NCI-H1092 treated with DMSO at 0.1 percent for 48 hours (cell line): ENCODE measurements at places on chromosomes 5 and 9.

GRCh38 chr5:119694284-119694683 lies 64.9 kb downstream of the FAM170A start:
- DNase-seq, result no peak

- DNase-seq, result no peak
Measured at GRCh38 chr5:93071710-93072109, 509.3 kb downstream of the NR2F1-AS1 start.

- DNase-seq, result peak; percentile 86
Measured at GRCh38 chr5:139108063-139108824, 89.9 kb downstream of the SIL1 start.

- no peak for DNase-seq
Measured at GRCh38 chr5:115932991-115933390, 29.3 kb upstream of the LVRN start.

GRCh38 chr5:7668161-7668560 lies 182.8 kb downstream of the CFAP90 start:
- DNase-seq, result no peak

- DNase-seq, result no peak
Measured at GRCh38 chr9:73451003-73451402, 299.3 kb downstream of the ANXA1 start.

GRCh38 chr5:59988396-59988795 lies 94.9 kb upstream of the PDE4D start:
- no peak for DNase-seq

- no peak for DNase-seq
Measured at GRCh38 chr5:110702300-110702699, 24.2 kb downstream of the TMEM232 start.

DNA sequence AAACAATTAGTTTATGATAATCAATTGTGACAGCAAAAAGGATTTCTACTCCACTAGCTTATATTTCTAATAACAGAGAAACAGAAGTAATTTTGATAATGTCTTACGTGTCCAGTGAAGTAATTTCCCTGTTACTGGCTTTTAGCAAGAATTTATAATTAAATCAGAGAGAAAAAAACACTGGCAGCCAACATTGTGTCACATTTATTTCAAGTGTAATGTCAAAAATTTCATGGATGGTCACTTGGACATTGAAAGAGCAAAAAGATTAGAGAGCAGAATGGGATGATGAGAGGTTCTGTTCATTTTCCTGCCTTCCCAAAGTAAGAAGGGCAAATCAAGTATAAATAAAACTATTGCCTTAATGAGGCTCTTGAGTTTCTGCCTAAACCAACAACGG lies 239.3 kb upstream of the SEMA6A start:
- DNase-seq, result no peak

DNA sequence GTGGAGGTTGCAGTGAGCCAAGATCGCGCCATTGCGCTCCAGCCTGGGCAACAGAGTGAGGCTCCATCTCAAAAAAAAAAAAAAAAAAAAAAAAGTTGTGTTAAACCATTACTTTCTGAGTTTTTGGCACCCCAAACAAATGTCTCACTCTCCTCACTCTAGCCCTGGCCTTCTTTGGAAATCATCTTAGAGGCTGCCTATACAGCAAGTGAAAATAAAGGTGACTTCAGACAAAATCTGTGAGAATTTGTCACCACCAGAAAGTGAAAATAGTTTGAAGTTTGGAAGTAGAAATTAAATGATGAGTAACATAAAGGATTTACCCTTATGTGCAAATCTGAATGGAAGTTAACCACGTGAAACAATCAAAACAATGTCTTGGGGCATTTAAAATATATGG lies 7.2 kb upstream of the ZNF131 start:
- DNase-seq, result no peak

- peak; percentile 16 for DNase-seq
Measured at GRCh38 chr9:4114569-4115505, 185.0 kb downstream of the GLIS3 start.

GRCh38 chr5:310516-310915 lies 11.0 kb upstream of the AHRR start:
- no peak for DNase-seq

- no peak for DNase-seq
Measured at GRCh38 chr5:39058178-39058921, 15.8 kb downstream of the RICTOR start.

DNA sequence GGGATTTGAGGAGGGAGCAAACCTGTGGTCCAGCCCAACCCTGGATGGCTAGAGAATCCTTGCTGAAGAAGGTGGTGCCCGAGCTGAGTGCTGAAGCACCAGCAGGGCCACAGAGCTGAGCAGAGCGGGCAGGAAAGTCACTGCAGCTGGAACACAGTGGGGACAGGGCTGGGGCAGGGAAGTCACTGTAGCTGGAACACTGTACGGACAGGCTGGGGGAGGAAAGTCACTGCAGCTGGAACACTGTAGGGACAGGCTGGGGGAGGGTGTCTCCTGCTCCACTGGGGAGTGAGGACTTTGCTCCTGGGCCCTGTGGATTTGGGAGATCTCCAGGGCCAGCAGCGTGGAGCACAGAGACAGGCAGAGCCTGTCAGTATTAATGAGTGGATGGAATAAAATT lies 9.0 kb upstream of the SUSD3 start:
- DNase-seq, result no peak

DNA sequence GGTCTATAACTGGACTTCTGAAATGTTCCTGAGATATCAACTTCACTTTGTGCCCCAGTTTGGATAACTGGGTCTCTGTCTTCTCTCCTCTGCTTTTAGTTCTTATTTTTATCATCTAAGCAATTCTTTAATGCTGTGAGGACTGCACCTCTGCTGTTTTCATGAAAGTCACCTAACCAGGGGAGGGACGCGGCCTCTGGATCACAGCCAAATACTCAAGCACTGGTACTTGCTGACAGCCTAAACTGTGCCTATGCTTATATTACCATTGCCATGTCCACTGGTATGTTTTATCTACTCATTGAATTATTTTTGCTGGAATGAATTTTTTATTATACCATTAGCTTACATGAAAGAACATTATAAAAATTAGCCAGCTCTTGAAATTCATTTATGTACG lies 674.0 kb downstream of the DMRTA1 start:
- no peak for DNase-seq

GRCh38 chr9:80143899-80144298 lies 572.1 kb downstream of the TLE4 start:
- no peak for DNase-seq

GRCh38 chr5:89917112-89917511 lies 492.4 kb downstream of the CETN3 start:
- DNase-seq, result no peak

DNA sequence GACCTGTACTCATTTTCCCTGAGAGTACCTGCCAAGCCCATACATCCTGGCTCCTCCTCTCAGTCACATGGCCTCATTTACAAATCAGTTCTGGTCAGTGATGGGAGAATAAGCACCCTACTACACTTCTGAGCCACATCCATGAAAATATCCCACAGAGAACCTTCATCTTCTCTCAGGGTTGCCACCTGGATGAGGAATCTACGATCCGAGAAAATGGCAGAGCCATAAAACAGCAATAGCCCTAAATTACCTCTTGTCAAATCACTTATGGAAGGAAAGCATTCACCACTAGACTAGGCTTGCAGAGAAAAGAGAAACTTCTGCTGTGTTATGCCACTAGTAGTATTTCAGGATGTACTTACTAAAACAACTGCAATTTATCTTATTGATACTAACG lies 324.8 kb downstream of the BNC2 start:
- DNase-seq, result no peak

- DNase-seq, result no peak
Measured at GRCh38 chr5:16854351-16854750, 81.7 kb downstream of the MYO10 start.

GRCh38 chr9:114224247-114224610 lies 68.9 kb downstream of the COL27A1 start:
- peak; percentile 5 for DNase-seq

- no peak for DNase-seq
Measured at GRCh38 chr5:64874753-64875152, 106.0 kb downstream of the CWC27 start.

DNA sequence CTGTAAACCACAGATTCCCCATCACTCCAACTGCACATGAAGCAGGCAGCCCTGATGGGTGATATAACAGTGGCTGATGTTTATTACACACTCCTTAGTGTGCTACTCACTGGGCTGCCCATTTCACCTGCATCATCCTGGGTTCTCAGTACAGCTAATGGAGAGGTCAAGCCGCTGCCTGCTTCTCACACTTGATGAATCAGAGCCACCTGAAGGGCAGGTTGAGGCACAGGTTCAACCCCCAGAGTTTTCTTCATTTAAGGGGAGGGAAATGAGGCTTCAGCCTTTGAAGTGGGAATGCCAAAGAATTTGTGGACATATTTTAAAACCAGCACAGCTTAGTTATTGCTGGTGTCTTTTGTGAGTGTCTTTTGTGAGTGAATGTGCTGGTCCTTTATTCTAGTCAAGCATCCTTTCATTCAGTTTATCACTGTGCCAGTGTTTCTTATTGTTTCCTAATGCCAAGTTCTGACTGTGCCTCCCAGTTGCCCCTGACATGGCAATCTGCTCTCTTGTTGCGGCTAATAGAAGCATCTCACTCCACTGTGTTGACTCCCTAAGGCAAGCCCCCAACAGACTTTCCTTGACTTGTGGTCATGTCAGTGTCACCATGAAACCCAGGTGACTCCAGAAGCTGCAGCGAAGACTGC lies 109.2 kb downstream of the FBXL7 start:
- no peak for DNase-seq

DNA sequence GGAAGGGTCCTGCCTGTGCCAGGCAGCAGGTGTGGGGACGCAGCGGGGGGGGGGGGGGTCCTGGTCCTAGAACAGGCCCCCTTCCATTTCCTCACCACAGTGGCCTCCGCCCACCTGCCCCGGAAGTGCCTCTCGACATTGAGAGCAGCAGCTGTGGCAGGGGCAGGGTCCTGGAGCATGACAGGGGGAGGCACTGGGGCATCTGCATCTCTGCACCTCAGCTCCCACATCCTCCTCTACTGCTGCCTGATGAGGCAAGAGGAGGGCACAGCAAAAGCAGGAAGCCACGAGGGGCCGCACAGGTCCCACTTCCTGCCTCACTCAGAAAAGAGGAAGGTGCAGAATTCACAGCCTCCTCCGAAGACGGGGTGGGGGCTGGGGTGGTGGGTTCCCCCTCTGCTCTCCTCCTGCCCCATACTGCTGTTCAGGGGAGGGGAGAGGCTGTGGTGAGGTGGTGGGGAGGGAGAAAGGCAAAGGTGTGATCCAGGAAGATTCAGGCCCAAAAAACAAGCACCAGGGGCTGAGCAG lies 14.8 kb downstream of the AKNA start:
- no peak for DNase-seq

DNA sequence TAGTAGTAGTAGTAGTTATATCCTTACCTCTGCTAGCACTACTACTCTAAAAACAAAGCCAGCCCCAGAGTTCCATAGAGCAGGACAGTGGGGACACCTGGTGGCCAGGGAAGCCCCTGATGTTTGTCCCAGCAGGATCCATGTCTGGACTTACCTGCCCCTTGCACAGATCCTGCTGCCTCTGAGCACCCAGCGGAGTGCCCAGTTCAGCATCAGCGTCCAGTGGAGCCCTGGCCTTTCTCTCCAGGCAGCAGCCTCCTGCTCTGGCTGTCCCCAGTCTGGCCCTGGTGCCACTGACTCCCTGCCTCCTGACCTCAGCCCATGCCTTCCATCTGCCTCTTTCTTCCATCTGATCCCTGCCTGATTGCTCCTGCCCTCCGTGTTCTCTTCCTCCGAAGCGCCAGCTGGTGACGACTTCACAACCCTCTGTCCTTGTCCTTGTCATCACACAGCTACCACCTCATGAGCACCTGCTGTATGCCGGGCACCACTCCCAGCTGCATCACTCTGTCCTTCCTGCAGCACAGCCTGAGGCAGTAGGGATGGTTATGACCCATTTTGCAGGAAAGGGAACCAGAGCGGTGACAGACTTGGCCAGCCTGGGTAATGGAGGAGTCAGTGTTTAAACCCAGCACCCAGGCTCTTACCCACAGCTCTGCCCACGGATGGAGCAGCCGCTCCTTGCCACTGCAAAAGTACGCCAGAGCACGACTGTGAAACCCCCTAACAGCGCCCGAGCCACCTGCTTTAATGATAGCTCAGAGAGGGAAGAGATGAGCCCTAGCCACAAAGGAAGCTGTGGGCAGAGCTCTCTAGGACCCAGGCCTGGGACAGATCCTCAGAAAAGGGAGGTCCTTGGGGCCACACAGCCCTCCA lies 11.5 kb downstream of the SARDH start:
- DNase-seq, result peak; percentile 50

GRCh38 chr9:126609711-126610388 lies 3.9 kb upstream of the LMX1B start:
- DNase-seq, result no peak

- peak; percentile 75 for DNase-seq
Measured at GRCh38 chr9:114259798-114260523, 62.9 kb upstream of the ORM1 start.

DNA sequence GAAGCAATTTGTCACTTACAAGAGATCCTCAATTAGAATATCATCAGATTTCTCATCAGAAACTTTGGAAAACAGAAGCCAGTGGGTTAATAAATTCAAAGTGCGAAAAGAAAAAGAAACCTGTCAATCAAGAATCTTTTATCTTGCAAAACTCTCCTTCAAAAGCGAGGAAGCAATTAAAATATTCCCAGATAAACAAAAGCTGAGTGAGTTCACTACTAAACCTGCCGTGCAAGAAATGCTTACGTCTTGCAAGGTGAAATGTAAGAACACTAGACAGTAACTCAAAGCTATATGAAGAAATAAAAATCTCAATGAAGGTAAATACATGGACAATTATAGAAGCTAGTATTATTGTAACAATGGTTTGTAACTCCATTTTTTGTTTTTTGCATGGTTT lies 62.8 kb upstream of the IL33 start:
- DNase-seq, result no peak

GRCh38 chr9:127092041-127092608 lies 30.3 kb downstream of the ANGPTL2 start:
- DNase-seq, result no peak

GRCh38 chr5:147507480-147508126 lies 2.3 kb downstream of the DPYSL3 start:
- DNase-seq, result no peak

- no peak for DNase-seq
Measured at GRCh38 chr9:7342229-7342628, 457.3 kb downstream of the DMAC1 start.

DNA sequence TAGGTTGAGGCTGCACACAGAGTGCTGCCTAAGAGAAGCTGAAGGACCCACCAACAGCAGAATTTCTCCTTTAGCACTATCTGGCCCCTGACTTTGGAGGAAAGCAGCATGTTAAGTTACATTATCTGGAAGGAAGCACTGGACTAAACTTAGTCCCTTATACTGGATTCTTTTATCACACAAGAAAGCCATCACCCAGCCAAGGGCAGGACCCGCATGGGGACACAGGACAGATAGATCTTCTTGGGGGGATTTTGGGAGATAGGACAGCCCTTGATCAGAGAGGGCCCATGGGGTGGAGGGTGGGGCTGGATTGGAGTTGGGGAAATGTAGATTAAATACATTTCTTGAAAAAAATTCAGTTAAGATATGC lies 14.4 kb downstream of the ANKRD33B start:
- no peak for DNase-seq

- DNase-seq, result peak; percentile 58
Measured at GRCh38 chr5:72767289-72768010, 49.0 kb upstream of the TNPO1 start.

- DNase-seq, result no peak
Measured at GRCh38 chr9:133535306-133535877, 888 bp downstream of the ADAMTSL2 start.
